ENCODE measurements at places on chromosomes 1 and 21. TPM values are rescaled to one million over a fixed set of nuclear protein-coding genes. Genes with fewer than 3 reads are reported as not detected.
A peak's percentile ranks its signal among the peaks of the same experiment; 100 is the strongest.

GRCh38 chr1:56477164-56478111 lies 101.9 kb downstream of the PLPP3 start:
- DNase-seq: no peak

GRCh38 chr1:160674415-160674814 lies 27.6 kb upstream of the SLAMF1 start:
- no peak for DNase-seq

DNA sequence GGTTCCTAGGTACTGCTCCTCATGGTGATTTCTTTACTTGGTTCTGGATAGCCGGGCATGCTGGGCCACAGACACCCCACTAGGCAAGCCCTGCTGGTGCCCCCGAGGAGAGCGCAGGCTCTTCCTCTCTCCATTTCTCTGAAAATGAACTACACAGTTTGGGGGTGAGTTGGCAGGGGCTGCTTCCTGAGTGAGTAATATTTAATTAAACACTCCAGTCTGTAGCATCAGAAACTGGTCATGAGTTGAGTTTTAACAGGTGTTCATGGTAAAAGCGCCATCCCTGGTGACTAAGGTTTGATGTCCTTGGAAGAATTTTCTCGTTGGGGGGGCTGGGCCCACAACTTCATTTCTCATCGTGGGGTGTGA lies 1.7 kb downstream of the SPSB1 start:
- no peak for DNase-seq

DNA sequence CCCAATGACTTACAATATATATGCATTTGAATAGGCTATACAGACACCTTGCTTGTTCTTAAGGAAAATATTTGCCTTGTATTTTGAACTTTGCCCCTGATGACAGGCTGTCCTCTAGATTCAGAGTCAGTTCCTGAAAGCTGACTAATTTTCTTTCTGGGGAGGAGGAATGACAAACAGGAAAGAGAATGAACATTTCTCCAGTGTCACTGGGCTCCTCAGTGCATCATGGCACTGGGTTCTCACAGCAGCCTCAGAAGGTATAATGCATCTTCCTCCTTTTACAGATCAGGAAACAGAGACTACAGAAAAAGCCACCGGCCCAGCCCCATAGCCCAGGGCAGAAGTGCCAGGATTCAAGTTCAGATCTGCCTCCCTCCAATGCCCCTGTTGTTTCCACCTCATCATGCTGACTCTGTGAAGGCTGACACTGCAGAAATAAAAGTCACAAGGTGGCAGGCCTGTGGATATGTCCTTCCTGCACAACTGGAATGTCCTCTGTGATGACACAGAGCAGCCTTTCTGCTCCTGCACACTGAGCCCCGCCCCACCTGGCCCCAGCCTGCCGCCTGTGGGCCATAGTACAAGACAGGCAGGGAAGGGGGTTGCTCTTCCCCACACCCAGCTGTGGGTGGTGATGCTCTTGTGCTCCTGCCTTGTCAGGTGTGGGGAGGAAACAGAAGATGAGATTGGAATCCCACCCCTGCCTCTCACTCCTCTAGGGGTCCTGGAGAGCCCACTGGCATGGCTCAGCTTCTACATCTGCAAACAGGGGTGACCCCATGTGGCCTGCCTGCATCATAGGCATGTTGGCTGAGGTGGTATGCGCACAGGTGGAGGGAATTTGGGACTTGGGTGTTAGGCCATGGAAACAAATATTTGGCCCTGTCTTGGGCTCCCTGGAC lies 6.4 kb downstream of the TTC22 start:
- peak; percentile 13 for DNase-seq

GRCh38 chr1:101389547-101389929 lies 152.7 kb downstream of the S1PR1 start:
- no peak for DNase-seq

DNA sequence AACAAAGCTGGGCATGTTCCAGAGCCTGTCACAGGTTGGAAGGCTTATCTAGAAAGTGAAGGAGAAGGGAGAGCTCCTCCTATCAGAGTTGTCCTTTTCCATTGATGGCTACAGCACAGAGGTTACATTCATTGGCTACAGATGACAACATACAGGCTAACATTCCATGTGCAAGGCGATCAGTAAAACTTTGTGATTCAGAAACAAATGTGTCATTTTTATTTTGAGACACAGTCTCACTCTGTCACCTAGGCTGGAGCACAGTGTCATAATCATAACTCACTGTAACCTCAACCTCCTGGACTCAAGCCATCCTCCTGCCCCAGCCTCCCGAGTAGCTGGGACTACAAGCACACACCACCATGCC lies 32.6 kb downstream of the TRIM67 start:
- no peak for DNase-seq

GRCh38 chr21:15121655-15122120 lies 56.9 kb upstream of the NRIP1 start:
- no peak for DNase-seq

GRCh38 chr1:178934546-178934945 lies 63.7 kb upstream of the ANGPTL1 start:
- peak; percentile 4 for DNase-seq

DNA sequence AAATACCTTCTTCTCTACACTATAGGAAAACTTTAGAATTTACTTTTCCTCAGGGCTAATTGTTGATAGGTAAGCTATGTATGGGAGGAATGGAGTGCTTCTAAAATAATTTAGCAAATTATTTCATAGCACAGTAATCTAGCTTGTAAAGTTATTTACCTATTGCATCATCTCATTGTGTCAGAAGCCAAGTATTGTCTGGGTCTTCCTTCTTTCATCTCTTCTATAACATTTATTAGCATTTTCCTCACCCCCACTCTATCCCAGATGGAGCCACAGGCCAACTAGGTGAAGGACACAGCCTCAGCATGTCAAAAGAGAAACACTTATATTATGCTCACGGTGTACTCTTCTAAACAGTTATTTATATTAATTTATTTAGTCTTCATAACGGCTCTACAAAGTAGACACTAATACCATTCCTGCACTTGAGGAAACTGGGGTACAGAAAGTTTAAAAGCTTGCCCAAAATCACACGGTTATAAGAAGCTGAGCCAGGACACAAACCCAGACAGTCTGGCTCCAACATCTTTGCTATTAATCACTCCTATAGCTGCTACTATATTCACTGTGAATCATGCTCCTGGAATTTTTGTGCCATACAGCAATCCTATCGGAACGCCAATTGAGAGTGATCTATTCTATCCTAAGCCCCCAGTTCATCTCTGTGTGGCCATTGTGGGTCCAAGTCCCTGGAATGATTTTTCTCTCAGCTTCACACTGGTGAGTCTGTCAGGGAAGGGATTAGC lies 43.1 kb downstream of the OR10J5 start:
- no peak for DNase-seq

DNA sequence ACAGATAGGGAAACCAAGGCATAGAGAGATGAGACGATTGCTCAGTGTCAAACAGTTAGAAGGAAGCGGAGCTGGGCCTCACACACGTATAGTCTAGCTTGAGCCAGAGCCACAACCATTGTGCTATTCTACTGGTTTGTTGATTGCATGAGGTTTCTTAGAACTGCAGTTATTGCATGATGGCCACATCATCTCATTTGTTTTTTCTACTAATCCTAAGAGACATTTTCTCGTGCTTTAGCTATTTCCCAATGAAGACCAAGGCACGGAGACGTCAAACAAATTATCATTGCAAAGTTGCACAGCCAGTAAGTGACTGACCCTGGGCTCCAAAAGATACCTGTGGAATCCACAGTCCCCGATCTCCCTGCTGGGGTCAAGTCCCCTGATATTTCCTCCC lies 25.1 kb upstream of the ZNF362 start:
- DNase-seq: no peak

SMPDL3B gene
- 9.7 TPM for total RNA-seq

MRAP gene
- not detected for total RNA-seq

NBPF10 gene
- 1.6 TPM for total RNA-seq

GTF2B gene
- 23.4 TPM for total RNA-seq

MIA3 gene
- total RNA-seq: 66.0 TPM

All from hematopoietic multipotent progenitor cell (in vitro differentiated cells).